ENCODE measurements at places on chromosomes 3 and 15.

DNA sequence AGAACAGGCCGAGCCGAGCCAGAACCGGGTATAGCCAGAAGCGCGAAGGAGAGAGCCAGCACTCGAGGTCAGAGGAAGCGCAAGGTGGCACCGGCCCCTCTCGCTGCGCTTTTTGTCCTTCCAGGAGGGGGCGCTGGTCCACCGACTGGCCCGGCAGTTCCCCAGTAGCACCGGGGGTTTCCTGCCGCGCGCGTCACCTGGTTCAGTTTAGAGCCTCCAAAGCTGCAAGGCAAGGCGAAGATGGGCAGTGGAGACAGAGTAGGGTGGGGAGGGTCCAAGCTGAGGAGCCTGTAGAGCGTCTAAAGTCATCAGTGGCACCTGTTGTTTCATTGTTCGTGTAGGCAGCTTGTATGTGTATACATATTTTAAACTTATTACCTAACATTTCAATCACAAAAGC lies 7.6 kb upstream of the NR2E3 start:
- DNase-seq: no peak

GRCh38 chr3:25438791-25439555 lies 10.9 kb downstream of the RARB start:
- DNase-seq: no peak

DNA sequence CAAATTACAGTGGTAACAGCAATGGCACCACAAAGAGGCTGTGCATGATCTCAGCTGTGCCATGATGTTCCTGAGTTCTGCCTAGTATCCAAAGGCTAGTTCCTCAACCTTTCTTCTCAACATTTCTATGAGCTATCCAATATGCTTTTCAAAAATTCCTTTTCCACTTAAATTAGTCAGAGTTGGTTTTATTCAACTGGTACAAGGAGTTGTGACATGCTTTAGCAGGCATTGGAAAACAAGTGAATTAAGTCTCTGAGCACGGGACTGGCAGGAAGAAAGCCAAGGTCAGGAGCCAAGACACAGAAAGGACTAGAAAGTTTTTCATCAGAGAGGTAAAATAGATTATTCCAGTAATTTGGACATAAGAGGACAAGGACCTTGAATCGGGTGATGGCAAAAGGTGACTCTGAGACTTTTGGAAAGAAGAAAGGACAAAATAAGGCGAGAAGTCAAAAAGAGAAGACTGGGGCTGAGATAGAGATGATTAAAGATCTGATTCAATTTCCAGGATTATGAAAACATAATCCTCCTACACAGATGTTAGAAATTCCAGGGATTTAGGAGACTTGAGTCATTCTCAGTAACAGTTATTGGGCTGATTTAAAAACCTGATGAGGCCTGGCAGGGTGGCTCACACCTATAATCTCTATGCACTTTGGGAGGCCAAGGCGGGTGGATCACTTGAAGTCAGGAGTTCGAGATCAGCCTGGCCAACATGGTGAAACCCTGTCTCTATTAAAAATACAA lies 36.1 kb downstream of the PBRM1 start:
- DNase-seq: no peak

DNA sequence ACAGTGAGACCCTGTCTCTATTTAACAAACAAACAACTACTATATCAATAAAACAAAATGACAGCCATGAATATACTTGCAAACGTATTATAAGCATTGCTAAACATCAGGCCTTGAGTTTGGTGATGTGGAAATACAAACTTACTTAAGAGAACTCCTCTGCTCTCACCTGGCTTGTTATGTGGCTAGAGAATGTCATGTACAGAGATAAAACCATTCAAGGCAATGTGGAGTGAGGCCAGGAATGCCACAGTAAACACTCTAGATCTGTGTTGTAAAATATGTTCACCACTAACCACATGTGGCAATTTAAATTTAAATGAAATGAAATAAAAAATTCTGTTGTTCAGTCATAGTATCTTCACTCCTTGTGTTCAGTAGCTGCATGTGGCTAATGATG lies 22.7 kb upstream of the RARB start:
- no peak for DNase-seq

DNA sequence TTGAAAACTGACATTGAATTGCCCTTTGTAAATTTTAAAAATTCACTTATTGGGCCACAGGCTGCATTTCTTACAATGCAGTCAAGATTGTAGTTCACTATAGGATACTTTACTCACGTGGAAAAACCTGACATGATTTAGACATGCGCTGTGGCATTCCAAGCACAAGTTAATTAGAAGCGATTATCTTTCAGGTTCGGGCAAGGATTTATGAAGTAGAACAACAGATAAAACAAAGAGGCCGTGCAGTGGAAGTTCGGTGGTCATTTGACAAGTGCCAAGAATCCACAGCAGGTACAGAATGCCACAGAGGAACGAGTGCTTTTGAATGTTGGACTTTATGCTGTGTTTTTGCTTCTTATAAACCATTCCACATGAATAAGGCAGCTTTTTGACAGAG lies 37.8 kb downstream of the GPR171 start:
- peak; percentile 40 for DNase-seq

DNA sequence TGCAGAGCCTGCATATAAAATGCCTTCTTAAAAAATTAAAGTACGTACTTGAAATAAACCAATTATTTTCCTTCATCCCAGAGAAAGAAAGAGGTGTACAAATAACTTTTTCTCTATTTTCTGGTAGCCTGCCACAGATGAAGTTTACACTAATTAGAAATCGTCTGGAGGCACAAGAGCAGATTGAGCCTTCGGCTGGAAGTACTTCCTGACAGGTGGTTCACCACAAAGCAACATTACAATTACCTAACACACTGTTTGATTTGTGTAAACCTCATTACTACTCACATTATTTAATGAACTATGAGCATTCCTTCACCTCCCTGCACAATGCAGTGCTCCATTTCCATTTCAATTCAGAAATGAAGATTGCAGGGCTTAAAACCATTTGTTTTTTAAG lies 856.1 kb downstream of the SI start:
- DNase-seq: no peak

DNA sequence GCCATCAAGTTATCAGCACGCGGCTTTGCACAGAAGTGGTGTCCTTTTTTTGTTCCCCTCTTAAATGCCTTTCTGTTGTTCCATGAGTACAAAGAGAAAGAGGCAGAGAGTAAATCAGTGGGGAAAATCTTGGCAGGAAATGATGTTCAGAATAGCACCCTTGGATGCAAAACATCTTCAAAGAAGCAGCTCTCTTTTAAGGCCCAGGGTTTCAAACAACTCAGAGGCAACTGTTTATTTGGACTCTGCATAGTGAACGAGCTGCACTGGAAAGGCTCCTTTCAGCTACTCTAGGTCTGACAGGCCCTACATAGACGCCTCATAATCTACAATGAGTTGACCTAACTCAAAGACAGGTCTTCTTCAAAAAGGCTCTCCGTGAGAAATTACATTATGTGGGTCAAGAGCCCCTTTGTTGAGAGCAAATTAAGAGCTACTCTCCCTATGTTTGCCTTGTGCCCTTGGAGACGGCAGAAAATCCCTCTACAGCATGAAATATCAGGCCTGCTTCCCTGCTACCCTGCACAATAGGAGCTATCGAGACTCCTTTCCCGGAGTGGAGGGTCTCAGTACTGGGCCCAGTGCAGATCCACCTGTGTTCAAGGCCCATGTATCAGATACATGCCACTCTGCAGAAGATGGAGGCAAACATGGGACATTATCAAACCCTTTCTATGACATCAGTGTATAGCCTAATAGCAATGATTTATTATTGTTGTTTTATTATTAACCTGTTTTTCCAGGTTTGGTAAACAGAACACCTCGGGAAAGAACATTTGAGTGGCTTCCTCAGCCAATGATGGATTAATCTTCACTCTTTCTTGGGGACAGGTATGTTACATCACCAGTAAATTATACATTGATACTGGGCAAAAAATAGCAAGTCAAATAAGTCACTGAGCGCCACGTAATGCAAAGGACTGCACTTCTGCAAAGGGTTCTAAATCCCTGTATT lies 53.1 kb downstream of the HEG1 start:
- DNase-seq: no peak
